ENCODE measurements at places on chromosomes 1 and 21.

DNA sequence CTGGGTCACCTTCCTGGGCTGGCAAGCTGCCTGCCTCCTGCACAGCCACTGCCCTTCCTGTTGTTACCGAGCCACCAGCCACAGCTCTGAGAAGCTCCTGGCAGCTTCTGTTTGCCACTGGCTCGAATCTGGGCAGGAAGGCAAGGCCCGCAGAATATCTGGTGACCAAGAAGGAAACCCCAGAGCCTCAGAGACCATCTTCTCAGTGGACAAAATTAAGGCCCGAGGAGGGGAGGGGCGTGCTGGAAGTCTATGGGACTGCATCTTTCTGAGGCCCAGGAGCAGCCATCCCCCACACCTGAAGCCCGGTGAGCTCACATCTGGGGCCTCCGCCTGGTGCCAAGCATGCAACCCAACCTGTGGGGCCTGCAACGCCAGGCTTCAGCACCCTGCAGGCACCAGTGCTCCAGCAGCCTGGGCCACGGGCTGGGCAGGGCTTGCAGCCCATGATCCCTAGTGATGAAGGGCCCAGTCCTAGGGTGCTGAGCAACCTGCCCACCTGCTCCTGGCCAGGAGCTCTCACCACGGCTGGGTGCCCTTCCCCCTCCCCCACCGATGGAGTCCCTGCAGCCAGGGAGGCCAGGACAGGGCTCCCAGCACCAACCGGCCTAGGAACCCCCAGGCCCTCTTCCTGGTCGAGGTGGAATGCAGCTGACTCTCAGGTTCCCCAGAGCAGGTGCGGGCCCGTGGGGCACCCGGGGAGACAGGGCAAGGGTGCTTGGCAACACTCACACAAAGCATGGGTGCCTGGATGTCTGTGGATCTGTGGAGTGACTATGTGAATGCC, 879 bp downstream of the CPTP start:
- DNase-seq: no peak

DNA sequence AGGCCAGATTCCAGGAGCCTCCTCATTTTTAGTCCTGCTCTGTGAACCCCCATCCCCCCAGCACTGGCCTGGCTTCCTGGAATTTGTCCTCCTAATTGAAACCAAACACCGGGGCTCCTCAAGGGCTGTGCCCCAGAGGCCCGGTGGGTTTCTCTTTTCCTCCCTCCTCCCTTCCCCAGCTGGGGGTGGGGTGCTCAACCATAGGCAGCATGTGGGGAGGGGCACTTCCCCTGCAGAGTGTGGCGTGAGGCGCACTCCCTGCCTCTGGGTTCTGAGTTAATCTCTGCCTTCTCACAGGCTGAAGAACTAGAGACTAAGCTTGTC, 67.5 kb upstream of the ACOT11 start:
- no peak for DNase-seq

- no peak for DNase-seq
Measured at GRCh38 chr1:240737766-240738265, 125.9 kb upstream of the GREM2 start.

- DNase-seq: no peak
Measured at GRCh38 chr1:10965546-10966226, 46.8 kb upstream of the TARDBP start.

DNA sequence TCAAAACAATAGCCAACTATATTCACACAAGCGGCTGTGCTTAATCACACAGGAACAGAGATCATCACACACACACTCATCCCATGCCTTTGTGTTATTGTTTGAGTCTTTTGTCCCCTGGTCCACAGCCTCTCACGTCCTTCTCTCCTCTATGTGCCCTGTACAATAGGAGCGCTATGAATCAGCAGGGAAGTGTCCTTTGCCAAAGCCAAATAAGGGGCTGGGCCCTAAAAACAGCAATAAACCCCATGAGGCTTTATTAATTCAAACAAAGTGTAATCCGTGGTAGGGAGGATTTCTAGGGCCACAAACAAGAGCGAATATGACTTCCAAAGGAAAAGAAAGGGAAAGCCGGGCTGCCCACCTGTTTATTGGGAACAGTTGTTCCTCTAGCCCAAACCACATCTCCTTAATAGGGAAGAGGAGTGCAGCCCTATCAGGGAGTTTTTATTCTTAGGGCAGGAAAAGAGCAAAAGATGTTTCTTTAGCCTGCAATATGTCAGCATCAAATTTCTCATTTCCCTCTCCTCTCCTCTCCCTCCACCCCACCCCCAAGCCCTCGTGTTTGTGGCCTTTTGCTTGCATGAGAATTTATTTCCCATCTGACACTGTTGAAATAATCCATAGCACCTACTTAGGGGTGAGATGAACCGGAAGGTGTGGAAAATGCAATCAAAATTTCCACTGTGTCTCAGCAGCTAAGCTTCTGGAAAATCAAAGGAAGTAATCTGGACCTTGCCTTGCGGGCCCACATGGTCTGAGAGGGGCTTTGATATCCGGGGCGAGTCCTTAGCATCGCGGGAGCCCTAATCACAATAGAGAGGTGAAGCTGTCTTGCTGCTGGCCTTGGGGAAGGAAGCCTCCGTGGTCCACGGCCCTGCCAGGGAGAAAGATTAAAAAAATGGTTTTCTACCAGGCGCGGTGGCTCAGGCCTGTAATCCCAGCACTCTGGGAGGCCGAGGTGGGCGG, 45.3 kb upstream of the ITPKB start:
- DNase-seq: peak; percentile 89

DNA sequence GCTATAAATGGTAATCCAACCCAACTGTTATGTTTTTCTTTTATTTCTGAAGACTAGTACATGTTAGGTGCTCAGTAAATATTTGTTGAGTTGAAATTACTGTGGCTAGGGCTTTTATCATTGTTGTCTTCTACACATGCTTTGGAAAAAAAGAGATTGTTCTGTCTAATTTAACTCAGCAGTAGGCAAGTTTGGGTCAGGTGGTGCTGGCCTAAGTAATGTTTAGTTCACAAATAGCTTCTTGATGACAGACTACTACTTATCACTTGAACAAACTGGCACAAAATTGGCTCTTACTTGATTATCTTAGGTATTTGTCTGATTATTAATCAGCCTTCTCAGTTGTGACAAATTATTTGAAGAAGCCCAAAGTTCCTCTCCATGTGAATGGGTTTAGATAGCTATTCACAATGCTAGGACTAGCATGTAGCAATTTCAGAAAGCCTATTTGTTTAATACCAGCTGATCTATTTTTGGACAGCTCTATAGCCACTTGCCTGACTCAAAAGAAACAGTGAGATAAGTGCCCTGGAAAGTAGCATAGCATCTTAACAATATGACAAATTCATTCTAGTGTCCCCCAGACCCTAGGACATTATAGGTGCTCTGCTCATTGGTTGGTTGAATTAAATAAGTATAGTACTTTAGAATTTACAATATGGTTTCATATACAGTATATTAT, 32.6 kb downstream of the TMEM200B start:
- DNase-seq: no peak

DNA sequence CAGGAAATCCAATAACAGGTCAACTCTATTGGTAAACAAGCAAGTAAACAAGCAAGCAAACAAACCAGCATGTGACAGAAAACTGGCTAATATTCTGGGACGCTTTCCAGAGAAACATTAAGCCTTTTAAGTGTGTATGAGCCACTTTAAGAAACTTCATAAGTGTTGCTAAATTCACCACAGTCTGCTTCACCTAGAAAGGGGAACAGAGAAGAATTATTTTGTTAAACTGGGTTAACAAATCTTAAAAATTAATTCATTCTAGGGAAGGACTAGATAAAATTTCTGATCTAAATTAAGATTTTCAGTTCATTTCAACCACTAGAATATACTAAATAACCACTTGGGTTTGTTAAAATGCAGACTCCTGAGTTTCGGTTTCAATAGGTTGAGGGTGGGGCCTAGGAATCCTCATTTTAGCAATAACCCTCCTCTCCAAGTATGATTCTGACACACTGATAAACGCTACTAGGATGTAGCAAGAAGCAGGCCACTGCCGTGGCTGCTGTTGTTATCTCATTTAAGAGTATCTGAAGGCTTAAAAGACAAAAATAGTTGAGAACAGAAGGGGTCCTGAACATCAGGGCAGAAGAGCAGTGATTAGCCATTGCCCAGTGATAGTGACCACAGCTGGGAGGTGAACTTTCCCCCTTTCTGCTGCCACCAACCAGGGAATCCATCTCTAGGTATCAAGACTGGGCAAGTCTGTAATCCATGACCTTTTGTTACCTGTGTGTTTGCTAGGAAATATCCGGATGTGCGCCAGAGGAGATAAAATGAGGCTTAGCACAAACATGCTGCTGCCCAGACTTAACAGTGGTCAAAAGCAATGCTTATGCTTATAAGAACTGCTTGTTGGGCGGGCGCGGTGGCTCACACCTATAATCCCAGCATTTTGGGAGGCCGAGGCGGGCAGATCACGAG, 11.2 kb downstream of the CREG1 start:
- no peak for DNase-seq

GRCh38 chr1:236534151-236534651, 10.4 kb downstream of the LGALS8 start:
- peak; percentile 65 for DNase-seq

- DNase-seq: no peak
Measured at GRCh38 chr21:44006656-44007055, 5.5 kb upstream of the TRAPPC10 start.

DNA sequence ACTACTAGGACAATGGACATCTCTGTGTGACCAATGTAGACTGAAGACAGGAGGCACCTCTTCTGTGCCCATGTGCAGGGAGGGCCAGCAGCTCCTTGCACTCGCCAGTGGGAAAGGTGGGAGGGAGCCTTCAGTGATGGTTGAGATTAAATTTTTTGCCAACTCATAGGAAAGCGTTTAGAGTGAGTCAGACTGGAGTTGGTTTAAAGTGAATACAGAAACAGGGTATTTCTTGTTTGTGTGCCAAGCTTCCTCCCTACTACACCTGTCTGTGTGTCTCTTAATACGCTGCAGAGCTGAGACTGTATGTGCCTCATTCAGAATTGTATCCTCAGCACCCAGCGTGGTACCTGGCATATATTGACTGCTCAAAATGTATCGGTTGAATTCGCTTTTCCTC, 13.5 kb upstream of the COL16A1 start:
- DNase-seq: no peak

GRCh38 chr1:85153149-85153891, 47.5 kb downstream of the SYDE2 start:
- no peak for DNase-seq

DNA sequence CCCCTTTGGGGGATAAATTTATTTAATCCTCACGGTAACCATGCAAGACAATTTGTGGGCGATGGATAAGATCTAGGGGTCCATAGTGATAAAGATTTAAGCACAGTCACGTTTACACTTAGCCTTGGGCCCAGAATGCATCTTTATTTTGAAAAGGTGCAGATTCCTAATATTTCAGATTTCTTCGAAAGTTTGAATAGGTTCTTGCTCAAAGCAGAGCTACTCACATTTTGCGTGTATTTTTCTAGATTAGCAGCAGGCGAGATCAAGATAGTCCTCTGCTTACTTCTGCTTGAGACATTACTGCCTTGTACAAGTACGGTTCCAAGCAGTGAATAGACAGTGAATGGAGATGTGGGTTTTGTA, 647 bp downstream of the TSEN15 start:
- no peak for DNase-seq

- no peak for DNase-seq
Measured at GRCh38 chr1:181556631-181557030, 73.3 kb downstream of the CACNA1E start.

DNA sequence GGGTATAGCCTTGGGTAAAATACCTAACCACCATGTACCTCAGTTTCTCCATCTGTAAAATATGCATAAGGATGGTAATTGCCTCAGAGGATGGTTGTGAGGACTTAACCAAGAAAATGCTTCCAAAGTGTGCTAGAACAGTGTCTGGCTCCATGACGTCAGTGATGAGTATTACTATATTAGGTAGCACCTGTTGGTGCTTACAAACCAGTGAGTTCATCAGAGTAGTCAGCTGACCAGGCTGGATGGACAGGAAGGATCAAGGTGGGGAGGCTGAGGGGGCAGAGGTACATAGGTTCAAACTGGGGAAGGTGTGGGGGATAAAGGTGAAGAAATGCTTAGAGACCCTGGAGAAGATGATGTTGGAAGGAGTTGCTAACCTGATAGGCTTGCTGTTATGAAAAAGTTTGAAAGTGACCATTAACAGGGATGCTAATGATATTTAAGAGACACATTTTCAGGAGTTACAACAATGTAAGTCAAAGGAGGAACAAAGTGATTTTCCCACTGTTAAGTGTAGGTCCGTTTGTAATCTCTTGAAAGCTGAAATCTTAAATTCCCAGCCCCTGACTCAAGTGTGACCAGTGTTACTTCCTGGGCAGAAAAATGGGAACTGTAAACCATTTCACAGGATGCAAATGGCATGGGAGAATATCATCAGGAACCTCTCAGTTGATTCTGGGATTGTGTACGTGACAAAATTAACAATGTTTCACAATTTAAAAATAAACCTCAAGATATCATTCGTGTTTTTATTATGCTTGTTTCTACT, 4.4 kb downstream of the NTPCR start:
- DNase-seq: no peak

DNA sequence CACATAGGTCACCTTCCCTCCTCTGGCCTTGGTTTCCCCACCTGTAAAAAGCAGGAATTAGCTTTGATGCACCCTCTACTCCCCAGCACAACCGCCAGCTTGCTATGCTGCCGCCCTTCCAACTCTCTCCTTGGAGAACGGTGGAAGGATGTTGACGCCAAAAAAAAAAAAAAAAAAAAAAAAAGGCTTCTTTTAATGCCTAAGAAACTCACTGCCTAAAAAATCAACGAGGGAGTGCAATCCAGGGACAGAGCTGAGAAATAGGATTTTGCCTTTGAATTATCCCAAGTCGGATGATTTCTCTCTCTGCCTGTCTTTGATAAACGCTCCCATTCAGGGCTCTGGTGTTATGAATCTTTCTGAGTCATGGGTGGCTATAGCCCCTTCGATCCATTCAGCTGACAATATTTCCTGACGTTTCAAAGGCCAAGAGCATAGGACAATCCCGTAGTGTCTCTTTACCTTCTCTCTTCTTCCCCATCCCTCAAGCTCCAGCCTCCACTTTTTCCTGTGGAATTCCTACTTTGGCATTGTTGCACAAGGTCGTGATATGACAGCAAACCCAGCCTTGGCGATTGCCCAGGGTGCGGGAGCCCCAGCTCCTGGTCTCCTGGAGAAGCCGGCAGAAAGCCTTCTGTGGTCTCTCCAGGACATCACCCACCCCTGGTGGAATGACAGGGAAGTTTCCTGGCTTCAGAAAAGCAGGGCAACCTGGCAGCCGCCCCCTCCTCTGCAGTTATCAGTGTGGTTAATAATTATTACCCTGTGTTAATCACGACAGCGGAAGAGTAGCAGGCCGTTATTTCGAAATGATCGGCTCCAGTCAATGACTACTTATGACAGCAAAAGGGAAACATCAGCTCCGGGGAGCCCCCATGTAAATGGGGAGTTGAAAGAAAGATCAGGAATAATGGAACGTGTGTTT, 8.0 kb upstream of the PLXNA2 start:
- DNase-seq: no peak

- no peak for DNase-seq
Measured at GRCh38 chr1:204878621-204879234, 8.1 kb downstream of the NFASC start.

GRCh38 chr1:117017062-117017461, 15.5 kb downstream of the CD101 start:
- DNase-seq: no peak

GRCh38 chr1:201028461-201028889, 5.0 kb upstream of the KIF21B start:
- DNase-seq: peak; percentile 80

All from kidney capillary endothelial cell (primary cell).